Dermis blood vessel endothelial cell (primary cell): ENCODE measurements at places on chromosomes 16 and 17. TPM values are rescaled to one million over a fixed set of nuclear protein-coding genes. Genes with fewer than 3 reads are reported as not detected.

Gene ACSM2B
- 0.19 and 0.34 TPM in 2 replicates for total RNA-seq

Gene MTMR4
- total RNA-seq = 53.9 and 57.5 TPM in 2 replicates

Gene CHAD
- not detected in 2 replicates for total RNA-seq

Gene RHBDL3
- total RNA-seq = 0.05 TPM in 1 of 2 replicates, not detected in the other

Gene ATP2A3
- total RNA-seq = 0.23 TPM in 1 of 2 replicates, not detected in the other

Gene CACNG1
- not detected in 2 replicates for total RNA-seq

Gene TBC1D3H
- total RNA-seq = not detected in 2 replicates
